ENCODE measurements at places on chromosomes 13 and 19.

GRCh38 chr19:15091918-15092753 lies 10.1 kb downstream of the OR1I1 start:
- peak; percentile 68 for DNase-seq

GRCh38 chr19:48636859-48637448 lies at the start of gene DBP:
Gene DBP, minus strand, starts transcription at chr19:48637379. Its CDS starts 385 bp downstream, at chr19:48636994.
- no peak for DNase-seq

DNA sequence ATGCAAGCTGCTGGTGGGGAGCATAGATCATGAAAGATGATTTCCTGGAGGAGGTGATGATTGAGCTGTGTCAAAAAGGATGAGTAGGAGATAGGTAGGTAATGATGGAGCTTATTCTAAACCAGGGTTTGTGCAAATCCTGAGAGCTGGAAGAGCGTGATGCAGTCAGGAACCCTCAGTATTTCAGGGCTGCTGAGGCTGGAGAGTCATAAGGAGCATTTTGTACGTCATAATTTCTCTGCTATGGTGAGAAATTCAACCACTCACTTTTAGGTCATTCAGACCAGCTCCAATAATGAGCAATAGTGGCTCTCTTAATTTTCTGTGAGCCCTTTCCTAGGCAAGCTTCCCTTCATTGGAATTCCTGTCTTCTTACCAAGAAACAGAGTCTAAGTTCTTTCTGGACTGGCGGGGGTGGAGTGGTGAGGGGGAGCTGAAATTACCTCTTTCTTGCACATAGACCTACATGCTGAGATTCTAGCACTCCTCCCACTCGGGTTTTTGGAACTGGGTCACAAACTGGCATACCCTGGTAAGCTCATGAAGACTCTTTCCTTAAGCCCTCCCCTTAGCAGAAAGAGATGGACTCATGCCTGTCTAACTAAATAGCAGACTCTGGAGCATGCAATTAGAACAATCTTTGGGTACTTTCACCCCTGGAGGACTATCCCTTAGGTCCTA lies 62.2 kb upstream of the MYCBP2 start:
- DNase-seq, result no peak

DNA sequence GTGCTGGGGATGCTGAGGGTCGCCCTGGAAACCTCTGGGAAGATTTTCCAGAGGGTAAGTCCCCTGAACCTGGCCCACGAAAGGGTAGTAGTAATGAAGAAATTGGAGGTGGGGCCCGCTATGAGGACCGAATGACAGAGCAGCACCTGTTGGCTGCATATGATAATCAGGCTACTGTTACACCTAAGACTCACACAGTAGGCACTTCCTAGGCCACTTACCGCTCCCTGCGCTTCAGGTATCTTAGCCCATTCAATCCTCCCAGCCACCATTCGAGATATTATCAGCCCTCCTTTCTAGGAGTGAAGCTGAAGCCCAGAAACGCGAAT lies 4.3 kb upstream of the LRFN3 start:
- DNase-seq, result no peak

DNA sequence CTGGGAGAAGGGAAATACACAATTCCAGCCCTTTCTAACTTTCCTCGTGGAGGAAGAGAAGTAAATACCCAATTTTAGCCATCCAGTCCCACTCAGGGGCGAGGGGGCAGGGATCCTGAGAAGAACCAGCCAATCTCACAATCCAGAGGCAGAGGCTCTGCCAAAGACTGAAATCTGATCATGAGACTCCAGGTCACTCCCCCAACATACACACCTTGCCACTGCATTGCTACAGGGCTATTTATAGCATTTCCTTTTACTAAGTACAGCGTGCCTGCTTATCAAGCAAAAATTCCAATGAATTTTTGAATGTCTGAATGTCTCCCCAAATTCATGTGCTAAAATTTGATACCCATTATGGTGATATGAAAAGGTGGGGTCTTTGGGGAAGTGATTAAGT lies 1687.5 kb downstream of the EFNB2 start:
- no peak for DNase-seq

DNA sequence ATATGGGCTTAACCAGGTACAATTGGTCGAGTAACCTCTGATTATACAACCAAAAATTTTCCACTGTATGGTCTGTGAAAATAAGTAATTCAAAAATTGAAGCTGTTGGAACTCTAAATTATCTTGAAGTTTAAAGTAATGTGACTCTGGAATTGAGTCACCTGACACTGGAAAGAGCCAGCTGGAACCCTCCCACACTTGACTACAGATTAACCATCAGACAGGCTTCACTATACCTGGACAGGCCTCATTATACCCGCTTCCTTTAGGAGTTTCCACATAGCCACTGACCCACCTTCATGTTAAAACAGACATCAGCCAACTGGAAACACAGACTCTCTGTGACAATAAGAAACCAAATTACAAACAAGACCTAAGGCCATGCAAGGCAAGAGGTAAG lies 1.3 kb downstream of the ZNF433 start:
- DNase-seq, result no peak

DNA sequence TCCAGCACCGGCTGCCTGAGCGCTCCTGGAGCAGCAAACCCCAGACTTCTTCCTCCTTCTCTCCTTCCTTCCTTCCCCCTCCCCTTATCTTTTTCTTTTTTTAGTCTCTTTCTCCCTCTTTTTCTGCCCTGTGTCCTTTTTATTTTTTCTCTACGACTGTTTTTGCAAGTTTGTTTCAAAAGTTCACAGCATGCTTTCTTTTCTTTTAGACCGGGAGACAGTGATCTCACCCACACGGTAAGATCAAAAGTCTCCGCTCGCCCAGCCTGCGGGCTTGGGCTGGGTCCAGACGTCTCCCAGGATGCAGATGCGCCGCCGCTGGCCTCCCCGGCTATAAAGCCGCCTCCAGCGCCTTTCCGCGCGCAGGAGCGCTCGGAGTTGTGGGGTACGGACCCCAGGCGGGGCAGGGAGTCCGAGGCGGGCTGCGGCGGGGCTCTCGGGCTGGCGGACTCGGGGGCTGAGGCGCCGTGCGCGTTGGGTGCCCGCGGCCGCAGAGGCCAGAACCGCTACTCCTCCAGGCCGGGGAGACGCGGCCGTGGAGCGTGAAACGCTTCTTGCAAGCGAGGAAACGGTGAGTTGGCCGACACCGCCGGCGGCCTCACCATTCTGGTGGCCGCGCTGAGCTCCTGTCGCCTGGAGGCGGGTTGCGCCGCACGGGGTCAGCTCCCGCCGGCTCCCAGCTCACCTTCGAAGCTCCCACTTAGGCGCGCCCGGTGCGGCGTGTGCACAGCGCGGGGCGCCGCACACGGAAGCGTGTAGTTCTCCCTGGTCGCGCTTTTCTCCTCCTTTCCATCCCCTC lies 2.0 kb upstream of the TSHZ3 start:
- DNase-seq, result peak; percentile 70

DNA sequence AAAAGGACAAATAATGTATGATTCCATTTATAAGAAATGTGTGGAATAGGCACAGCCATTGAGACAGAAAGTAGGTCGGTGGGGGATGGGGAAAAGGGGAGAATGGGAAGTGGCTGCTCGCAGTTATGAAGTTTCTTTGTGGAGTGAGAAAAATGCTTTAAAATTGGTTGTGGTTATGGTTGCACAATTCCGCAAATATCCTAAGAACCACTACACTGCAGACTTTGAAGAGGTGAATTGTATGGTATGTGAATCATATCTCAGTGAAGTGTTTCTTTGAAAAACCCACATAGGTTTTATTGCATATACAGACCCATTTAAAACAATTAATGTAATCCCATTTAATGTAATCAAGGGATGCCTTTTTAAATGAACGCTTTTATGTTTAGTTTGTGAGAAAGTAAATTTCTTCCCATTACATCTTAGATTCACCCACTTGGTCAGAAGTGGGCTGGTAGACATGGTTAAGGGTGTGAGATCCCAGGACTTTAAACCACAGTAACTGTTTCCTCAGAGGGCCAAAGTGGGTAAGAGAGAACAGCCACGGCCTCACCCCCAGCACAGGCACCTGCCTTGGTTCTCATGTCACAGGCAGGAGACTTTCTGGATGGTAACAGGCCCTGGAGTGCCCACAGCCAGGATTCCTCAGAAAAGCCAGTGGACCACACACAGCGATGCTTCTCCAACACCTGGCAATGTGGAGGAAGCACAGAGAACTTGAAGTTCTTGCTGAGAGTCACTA lies 119.3 kb upstream of the GJB6 start:
- peak; percentile 97 for DNase-seq

All from fibroblast of skin of right biceps (primary cell).